CD8-positive, alpha-beta memory T cell (primary cell): ENCODE measurements at places on chromosomes 13 and 19. TPM values are rescaled to one million over a fixed set of nuclear protein-coding genes. Genes with fewer than 3 reads are reported as not detected.

GRCh38 chr13:40060296-40061007 lies 405.0 kb downstream of the COG6 start:
- H3K27ac ChIP-seq, result no peak overlapping the region
- no peaks in the 10 kb centered on the region for H3K4me1 ChIP-seq
- no peak for DNase-seq
- no peaks in the 10 kb centered on the region for H3K36me3 ChIP-seq
- no peak overlapping the region for H3K4me3 ChIP-seq
- H3K27me3 ChIP-seq, result no peaks in the 10 kb centered on the region

GRCh38 chr19:17658666-17659065 lies 29.5 kb downstream of the UNC13A start:
- DNase-seq, result no peak
- H3K4me3 ChIP-seq, result no peak overlapping the region
- no peaks in the 10 kb centered on the region for H3K36me3 ChIP-seq

CABP5 gene
- not detected for total RNA-seq

PSG6 gene
- not detected for total RNA-seq

DYRK1B gene
- total RNA-seq, result 7.9 TPM
